ENCODE measurements at places on chromosomes 6 and 20.

DNA sequence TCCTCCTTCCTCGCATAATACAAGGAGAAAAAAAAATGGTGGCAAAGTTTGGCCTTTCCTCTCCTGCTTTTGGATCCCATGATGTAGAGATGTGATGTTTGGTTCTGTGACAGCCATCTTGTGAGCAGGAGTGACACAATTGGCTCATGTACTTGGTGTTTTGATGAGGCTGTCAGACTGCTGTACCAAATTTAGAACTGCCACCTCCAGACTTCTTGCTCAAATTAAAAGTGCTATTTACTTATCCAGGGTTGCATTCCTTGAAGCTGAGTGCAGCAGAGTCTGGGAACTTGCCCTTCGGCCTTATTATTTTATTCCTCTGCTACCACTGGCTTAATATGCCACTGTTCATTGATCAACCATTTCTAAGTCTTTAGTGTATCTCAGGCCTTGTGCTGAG is 21.9 kb downstream of the BCAS1 start:
- no peak for DNase-seq

GRCh38 chr6:159042003-159042825 is 2.6 kb downstream of the TAGAP start:
- peak; percentile 88 for DNase-seq

DNA sequence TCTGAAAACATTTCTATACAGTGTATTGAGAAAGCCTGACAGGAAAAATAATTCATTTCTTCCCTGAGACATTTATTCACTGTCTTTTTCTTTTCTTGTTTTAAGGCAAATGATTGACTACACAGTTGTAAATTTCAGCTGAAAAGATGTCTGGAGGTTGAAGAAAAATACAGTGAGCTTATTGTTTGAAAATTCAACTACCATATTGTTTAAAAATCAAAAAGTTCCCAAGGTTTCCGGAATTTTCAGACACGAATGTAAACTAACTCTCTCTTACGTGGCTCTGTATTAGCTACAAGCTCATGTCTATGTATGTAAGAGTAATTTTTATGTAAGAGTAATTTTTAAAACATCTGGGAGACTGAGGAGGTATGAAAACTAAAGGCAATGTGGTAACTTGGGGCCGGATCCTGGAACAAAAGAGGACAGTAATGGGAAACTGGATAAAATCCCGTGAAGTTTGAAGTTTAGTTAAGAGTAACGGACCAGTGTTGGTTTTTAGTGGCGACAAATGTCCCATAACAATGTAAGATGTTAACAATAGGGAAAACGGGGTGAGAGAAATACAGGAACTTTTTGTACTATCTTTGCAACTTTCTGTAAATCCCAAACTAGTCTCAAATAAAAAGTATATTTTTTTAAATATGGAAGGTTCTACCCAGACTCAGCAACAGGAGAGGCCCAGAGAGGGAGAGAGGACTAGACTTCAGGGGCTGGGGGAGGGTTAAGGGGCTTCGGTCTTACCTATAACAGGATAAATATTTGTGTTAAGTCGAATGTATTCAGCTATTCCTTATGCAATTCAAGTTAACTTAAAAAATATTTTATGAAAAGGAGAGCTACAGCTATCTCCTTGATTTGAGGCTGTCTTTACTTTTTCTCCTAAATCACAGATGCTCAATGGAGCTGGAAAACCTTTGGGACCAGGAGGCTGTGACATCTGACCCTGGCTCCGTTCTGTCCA is 1.3 kb downstream of the PTGIS start:
- no peak for DNase-seq

GRCh38 chr6:70849348-70850069 is 107.4 kb downstream of the B3GAT2 start:
- no peak for DNase-seq

All from neural progenitor cell (in vitro differentiated cells).